ENCODE measurements at places on chromosomes 4 and X. TPM values are rescaled to one million over a fixed set of nuclear protein-coding genes. Genes with fewer than 3 reads are reported as not detected.

DNA sequence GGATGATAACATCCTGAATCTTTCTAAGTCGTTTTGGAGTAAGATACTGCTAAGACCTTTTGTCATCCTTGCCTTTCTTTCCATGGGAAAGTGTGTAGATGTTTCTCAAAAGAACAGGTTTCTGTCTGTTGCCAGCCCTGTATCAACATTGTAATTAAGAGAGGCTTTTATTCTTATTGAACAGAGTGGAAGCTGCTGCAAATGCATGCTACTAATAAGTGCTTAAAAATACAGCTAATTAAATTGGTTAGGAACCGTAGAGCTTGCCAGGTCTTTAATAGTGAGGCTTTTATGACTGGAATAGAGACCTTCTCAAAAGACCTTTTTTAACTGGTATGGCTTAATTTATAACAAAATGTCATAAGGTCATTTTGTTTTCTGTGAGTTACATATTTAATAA is 34.4 kb downstream of the INTU start:
- H3K4me1 ChIP-seq = no peaks in the 10 kb centered on the region
- H3K36me3 ChIP-seq = no peaks in the 10 kb centered on the region
- DNase-seq = no peak
- no peak overlapping the region for H3K27ac ChIP-seq
- H3K27me3 ChIP-seq = no peaks in the 10 kb centered on the region
- H3K4me3 ChIP-seq = no peak overlapping the region

DNA sequence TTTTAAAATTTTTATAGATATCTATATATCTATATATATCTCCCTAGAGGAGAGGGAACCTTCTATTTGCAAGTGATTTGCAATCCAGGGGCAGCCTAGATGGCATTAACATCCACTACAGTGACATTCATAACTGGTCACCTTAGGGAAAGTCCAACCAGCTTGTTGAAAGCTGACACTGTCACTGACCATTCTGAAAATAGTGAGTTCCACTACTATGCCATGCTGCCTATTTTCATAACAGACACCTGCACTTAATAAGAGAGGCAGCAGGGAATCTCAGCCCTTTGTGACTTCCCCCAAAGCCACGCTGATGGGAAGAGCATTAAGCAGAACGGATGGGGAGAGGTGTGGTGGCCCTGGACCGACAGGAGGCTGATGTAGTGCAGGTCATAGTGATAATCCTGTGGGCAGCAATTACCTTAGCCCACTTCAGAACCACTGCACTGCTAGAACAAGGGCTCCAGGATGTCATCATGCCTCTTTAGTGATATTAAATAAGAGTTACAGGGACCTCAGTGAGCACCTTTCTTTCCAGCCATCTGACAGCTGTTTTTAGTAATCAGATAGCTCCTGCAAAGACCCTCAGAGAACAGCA is 51.3 kb downstream of the GPRIN3 start:
- no peak for DNase-seq
- no peak overlapping the region for H3K27ac ChIP-seq
- H3K4me1 ChIP-seq = peaks cover 5% of the 10 kb centered on the region
- H3K36me3 ChIP-seq = no peaks in the 10 kb centered on the region

- H3K4me1 ChIP-seq = peaks cover 8% of the 10 kb centered on the region
- H3K4me3 ChIP-seq = no peak overlapping the region
- DNase-seq = peak; percentile 6
- peaks cover 6% of the 10 kb centered on the region for H3K27me3 ChIP-seq
Measured at GRCh38 chr4:41933997-41934503, 1.2 kb upstream of the TMEM33 start.

DNA sequence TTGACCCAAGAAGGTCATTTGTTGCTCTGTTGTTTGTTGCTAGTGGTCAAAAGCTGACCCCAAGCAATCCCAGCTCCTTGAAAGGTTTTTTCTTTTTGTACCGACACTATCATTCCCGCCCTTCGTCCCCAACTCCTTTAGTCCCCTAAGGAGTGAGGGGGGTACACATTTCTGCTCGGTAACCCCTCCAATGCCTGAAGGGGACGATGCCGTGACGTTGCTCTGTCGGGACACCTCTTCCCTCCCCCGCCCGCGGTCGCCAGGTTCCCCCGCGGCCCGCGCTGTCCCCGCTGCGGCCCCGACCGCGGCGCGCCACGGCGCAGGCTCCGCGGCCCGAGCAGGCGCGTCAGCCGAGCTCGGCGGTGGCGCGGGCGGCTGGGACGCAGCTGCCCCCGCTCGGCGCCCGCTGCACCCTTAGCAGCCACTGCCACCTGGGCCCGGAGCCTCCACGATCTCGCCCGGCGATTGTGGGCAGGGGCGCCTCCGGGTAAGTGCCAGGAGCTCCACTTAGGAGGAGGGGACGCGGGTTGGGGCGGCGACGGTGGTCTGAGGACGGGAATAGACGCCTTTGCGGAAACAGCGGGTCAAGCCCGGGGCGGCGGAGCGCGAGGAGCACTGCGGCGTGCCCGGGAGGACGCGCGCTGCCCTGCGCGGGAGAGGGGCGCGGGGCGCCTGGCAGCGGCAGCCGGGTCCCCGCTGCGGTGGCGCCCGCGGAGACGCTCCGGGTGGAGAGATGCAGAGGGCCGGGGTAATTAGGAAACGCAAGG is at the start of gene GLRB:
GLRB (plus strand) TSS at position 340 of the 767 bp plus-strand sequence. CDS start 1,875 bp downstream, outside the sequence.
- H3K4me3 ChIP-seq = peak within 1 kb of the TSS; percentile 61
- no peaks in the 10 kb centered on the region for H3K36me3 ChIP-seq

DNA sequence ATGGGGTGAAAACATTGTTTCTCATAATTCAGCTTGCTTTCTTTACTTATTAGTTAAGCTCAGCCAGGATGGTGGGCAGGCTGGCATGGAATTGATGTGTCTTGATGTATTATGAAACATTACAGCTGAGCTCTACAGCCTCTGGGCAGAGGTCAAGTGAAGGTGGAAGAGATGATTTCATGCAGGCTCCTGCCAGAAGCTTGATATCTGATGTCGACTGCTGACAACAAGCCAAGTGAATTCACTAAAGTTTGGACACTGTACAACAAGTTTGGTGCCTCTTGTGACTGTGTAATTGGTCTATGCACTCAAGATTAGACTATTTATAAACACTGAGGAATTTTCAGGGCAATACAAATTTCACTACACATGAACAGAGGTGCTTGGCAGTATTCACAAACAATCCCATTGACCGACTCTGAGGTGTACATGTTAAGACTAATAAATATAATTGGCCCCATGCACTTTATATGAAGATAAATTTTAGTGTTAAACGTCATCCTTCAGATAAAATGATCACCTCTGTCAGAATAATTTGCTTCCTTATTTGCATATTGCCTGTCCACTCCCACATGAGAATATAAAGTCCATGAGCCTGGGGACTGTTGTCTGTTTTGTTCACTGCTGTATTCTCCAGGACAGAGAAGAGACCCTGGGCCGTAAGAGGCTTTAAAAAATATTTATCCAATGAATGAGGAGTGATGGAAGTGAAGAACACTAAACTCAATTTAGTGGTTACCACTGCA is 612.2 kb downstream of the IQCM start:
- no peak overlapping the region for H3K27ac ChIP-seq
- H3K4me1 ChIP-seq = peaks cover 4% of the 10 kb centered on the region
- no peaks in the 10 kb centered on the region for H3K27me3 ChIP-seq

- H3K4me1 ChIP-seq = no peaks in the 10 kb centered on the region
- no peak overlapping the region for H3K4me3 ChIP-seq
- H3K27ac ChIP-seq = no peak overlapping the region
- no peaks in the 10 kb centered on the region for H3K36me3 ChIP-seq
- peak; percentile 44 for DNase-seq
Measured at GRCh38 chrX:34638116-34638515, 19.0 kb downstream of the TMEM47 start.

- no peak for DNase-seq
- H3K4me1 ChIP-seq = peaks cover 4% of the 10 kb centered on the region
- no peaks in the 10 kb centered on the region for H3K36me3 ChIP-seq
- H3K27me3 ChIP-seq = no peaks in the 10 kb centered on the region
Measured at GRCh38 chr4:152689615-152690501, 10.1 kb upstream of the TMEM154 start.

- no peak overlapping the region for H3K27ac ChIP-seq
- no peaks in the 10 kb centered on the region for H3K36me3 ChIP-seq
- H3K27me3 ChIP-seq = peaks cover 86% of the 10 kb centered on the region
- H3K4me3 ChIP-seq = no peak overlapping the region
Measured at GRCh38 chrX:137563681-137564651, 2.0 kb upstream of the ZIC3 start.

GRCh38 chr4:48909697-48910096 is 3.1 kb upstream of the OCIAD2 start:
- no peaks in the 10 kb centered on the region for H3K27me3 ChIP-seq
- H3K27ac ChIP-seq = no peak overlapping the region

DNA sequence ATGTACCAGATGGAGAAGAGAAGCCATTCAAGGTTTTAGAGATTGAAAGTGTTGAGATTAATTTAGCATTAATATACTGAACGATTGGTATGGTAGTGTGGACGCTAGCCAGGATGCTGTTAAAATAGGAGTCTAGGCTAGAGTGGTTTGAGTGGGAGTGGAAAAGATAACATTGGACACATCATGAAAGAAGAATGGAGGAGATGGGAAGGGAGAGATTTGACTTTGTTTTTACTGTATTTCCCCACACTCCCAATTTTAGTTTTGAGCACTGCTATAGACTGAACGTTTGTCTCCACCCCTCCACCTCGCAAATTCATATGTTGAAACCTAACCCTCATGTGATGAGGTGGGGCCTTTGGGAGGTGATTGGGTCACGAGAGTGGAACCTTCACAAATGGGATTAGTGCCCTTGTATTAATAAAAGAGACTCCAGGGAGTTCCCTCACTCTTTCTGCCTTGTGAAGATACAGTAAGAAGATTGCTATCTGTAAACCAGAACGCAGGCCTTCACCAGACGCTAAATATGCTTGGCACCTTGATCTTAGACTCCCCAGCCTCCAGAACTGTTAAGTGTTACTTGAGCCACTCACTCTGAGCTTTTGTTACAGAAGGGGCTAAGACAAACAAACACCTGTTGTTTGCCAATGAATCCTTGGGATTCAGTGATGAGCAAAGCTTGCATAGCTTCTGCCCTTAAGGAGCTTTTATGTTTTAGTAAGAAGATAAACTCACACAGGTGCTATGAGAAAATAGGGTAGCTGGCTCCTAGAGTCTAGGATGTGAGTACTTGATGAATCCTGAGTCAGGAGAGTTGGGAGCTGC is 25.8 kb downstream of the USP9X start:
- H3K4me3 ChIP-seq = no peak overlapping the region
- DNase-seq = no peak
- H3K36me3 ChIP-seq = no peaks in the 10 kb centered on the region
- H3K27ac ChIP-seq = no peak overlapping the region
- H3K27me3 ChIP-seq = peaks cover 13% of the 10 kb centered on the region

- no peak overlapping the region for H3K4me3 ChIP-seq
- no peaks in the 10 kb centered on the region for H3K27me3 ChIP-seq
- H3K27ac ChIP-seq = no peak overlapping the region
- DNase-seq = no peak
- no peaks in the 10 kb centered on the region for H3K36me3 ChIP-seq
Measured at GRCh38 chr4:31236639-31237173, 516.5 kb downstream of the PCDH7 start.

The SLC49A3 gene
- 2.9 TPM for total RNA-seq

- H3K27ac ChIP-seq = no peak overlapping the region
- H3K27me3 ChIP-seq = peaks cover 15% of the 10 kb centered on the region
- DNase-seq = no peak
- no peak overlapping the region for H3K4me3 ChIP-seq
Measured at GRCh38 chrX:8033175-8033574, 106.0 kb upstream of the PNPLA4 start.

DNA sequence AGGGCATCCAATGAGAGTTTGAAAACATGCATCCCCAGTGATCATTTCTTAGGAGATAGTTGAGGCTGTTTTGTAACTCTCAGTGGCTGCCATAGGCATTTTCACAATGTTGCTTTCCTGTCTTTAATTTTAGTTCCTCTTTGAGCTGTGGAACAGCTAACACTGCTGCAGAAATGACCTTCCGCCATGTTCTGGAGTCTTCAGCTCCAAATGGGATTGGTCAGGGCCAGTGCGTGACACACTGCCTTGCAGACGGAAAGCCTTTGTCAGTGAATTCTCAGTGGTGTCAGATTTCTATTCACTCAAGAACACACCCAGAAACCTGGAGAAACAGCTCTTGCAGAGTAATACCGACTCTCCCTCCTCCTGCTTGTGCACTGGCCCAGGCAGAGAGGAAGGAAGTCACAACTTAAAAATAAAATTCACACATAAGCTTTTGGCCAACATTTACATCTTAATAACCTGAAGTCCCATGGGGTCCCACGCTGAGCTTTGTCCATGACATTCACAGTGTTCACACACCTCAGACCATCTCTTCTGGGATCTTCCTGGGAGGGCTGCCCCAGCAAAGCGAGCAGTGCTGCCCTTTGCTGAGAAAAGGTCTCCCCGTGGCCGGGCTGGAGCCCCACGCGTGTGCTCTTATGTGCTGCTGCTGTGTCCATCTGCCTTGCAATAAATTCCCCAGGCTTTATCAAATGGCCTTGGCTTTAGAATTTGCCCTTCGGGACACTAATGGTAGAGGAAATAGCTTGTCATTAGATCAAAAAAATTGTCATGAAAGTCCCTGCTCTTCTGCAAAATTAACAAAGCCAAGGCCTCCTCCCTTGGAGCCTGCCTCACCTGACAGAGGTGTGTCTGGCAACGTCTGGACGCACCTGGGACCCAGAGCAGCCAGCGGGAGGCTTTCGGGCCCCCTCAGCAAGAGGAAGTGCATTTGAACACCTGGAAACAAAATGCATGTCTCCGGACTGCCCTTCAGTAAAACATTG is 126.8 kb downstream of the IRF2 start:
- H3K4me1 ChIP-seq = peaks cover 46% of the 10 kb centered on the region
- peak; percentile 89 for DNase-seq
- no peak overlapping the region for H3K4me3 ChIP-seq
- H3K36me3 ChIP-seq = no peaks in the 10 kb centered on the region
- peak overlapping the region; percentile 85 for H3K27ac ChIP-seq

DNA sequence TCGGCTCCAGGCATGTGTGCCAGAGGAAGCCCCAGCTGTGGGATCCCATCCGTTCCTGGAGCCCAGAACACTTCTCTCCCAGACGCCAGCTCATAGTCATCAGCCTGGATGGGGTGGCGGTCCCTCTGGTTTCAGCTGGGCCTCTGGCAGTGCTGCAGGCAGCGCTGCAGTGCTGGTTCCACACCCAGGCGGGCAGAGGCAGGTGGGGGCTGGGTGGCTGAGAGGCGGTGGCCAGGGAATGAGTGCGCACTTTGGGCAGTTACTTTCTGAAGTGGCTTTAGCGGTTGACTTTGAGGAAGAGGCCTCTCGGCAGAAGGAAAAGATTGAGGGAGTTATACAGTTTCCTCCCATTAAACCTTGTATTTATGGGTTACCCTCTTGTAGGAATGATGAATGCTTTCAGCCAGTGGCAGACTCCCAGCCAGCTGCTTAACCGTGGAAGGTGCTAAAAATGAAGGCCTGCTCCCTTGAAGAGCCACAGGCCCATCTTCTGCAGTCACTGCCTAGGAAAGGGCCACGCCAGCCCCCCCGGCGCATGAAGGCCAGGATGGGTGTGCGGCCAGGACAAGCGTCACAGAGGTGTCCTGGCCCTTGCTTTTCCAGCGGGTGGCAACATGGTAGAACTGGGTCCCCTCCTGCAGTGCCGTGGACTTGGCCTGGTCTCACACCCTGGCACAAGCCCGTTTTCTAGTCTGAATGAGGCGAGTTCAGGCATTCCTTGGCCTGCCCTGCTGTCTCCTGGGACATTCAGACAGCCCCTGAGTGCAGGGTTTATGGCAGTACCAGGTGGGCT is 9.9 kb downstream of the TADA2B start:
- no peaks in the 10 kb centered on the region for H3K27me3 ChIP-seq
- no peak overlapping the region for H3K4me3 ChIP-seq
- peaks cover 25% of the 10 kb centered on the region for H3K4me1 ChIP-seq
- H3K27ac ChIP-seq = no peak overlapping the region
